Panc1 (cell line): ENCODE measurements at places on chromosomes 12 and 14. TPM values are rescaled to one million over a fixed set of nuclear protein-coding genes. Genes with fewer than 3 reads are reported as not detected.

DNA sequence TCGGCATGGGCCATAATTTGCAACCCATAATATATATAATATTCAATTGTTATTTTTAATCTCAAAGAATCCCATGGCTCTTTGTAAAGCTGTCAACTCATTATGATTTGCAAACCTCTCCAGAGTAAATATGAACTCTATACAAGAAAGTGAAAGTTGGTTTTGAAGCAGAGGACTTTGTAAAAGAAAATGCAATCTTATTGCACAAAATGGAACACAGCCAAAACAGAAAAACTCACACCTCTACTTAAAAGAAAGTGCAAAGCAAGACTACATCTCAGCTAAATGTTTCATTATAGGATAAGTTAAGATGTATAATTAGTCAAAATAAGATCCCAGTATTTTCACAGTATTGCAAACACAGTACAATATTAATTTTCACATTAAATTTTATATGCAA, 111.2 kb upstream of the FLRT2 start:
- DNase-seq = no peak

- no peak for DNase-seq
These were observed 181.6 kb downstream of the CHST11 start for GRCh38 chr12:104638218-104638850.

ARHGDIB gene
- total RNA-seq = 1.6 TPM

- DNase-seq = no peak
These were observed 674.3 kb upstream of the MDGA2 start for GRCh38 chr14:48349689-48350088.

GRCh38 chr12:54662026-54662425, 13.9 kb upstream of the DCD start:
- no peak for DNase-seq

GRCh38 chr14:86003998-86004397, 474.1 kb downstream of the FLRT2 start:
- no peak for DNase-seq

DDX55 gene
- total RNA-seq = 46.3 TPM

- DNase-seq = no peak
These were observed 2.1 kb downstream of the PLD4 start for GRCh38 chr14:104926619-104927431.

DNA sequence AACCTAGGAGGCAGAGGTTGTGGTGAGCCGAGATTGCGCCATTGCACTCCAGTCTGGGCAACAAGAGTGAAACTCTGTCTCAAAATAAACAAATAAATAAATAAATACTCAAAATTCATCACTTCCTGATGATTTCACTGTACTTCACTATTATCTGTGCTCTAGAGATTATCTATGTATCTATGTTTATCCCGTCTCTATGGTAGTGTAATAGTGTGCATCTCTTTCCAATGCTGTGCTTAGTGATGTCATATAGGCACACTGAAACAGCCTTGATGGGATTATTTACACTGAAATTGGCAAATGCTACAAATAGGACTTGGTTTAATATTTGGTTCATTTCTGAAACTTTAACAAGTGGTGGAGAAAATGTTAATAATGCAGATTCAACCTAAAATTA, 6.5 kb downstream of the CAPS2 start:
- no peak for DNase-seq

- peak; percentile 39 for DNase-seq
These were observed 37.4 kb downstream of the SUSD6 start for GRCh38 chr14:69648480-69649451.

- DNase-seq = no peak
These were observed 8.2 kb upstream of the SERPINA11 start for GRCh38 chr14:94460631-94461416.

DNA sequence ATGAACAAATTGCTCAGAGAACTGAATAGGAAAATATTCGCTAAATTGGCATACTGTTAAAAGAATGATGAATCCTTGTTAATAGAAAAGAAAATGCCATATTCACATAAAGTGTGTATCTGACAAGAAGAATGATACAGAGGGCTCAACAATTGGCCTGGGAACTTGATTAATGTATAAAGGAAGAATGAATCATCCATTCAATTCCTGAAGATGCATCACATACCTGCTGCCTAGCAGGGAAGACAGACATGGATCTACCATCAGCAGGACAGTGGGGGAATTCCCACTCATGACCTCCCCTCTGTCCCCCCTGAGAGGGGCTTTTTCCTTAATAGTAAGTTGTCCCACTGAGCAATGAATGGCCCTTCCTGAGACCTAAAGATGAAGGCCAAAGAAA, 13.5 kb downstream of the PTPN21 start:
- DNase-seq = no peak

POLE2 gene
- 17.4 TPM for total RNA-seq

TBX5 gene
- total RNA-seq = not detected

GRCh38 chr14:21436567-21437062, 19.3 kb downstream of the CHD8 start:
- DNase-seq = no peak

- no peak for DNase-seq
These were observed 1047.6 kb downstream of the AACS start for GRCh38 chr12:126112849-126113248.

PTPRQ gene
- total RNA-seq = not detected

ACOT6 gene
- not detected for total RNA-seq

GRCh38 chr12:75578546-75578945, 67.1 kb upstream of the KRR1 start:
- no peak for DNase-seq

DNA sequence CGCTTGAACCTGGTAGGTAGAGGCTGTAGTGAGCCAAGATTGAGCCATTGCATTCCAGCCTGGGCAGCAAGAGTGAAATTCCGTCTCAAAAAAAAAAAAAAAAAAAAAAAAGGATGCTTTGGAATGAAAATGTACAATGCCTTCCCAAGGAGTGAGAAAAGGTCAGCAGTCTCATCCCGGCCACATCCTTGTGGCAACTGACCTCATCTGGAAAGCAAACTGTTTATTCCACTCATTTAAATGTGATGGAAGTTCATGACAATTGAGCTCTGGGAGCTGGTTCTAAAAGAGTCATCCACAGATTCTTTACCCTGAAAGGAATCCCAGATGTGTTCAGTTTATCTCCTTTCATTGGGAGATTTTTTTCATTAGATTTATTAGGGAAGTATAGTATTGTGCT, 19.4 kb upstream of the LIMA1 start:
- DNase-seq = no peak

DNA sequence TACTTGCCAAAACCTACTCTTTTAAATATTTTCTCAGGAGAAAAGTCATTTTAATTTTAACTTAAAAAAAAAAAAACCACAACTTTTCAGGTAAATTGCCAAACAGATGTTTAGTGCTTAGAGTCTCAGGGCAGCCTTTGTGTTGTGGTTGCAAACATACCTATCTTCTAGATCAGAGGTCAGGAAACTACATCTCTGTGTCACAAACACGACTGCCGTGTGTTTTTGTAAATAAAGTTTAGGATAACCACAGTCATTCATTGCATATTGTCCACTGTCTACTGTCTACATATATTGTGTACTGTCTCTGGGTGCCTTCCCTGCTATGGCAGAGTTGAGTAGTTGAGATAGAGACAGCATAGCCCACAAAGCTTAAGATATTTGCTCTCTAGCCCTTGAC, 48.9 kb downstream of the DYRK2 start:
- DNase-seq = no peak

DNA sequence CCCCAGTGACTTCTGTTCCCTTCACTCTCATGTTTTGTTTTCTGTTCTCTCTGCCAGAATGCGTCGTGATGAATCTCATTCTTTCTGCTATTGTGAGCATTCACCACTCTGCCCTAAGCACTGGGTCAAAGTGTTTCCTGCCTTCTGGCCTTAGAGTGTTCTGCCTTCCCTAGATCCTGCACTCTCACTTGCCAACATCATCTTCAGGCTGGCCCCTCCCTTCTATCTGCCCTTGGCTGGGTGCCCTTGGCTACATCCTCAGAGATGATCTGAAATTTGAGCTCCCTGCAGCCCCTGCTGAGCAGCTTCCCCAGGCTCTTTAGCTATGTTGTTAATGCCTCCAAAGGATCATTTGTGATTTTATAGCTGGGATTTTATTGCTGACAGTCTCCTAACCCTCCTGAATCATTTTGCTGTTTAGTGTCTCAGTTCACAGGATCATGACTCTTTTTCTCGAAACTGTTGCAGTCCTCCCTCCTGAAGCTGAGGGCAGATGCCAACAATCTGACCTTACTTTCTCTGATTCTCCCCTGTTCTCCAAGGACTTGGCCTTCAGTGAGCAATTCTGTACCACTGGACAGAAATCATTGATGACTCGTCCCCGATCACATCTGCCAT, 4.5 kb downstream of the DHRS2 start:
- no peak for DNase-seq

KLRK1 gene
- total RNA-seq = 0.95 TPM

DNA sequence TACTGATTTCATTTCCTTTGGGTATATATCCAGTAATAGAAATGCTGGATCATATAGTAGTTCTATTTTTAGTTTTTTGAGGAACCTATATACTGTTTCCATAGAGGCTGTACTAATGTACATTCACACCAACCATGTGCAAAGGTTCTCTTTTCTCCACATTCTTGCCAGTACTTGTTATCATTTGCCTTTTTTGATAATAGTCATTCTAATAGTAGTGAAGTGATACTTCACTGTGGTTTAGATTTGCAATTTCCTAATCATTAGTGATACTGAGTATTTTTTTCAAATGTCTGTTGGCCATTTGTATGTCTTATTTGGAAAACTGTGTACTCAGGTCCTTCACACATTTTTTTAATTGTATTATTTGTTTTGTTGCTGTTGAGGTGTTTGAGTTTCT, 148.2 kb upstream of the NAV3 start:
- no peak for DNase-seq

CCDC59 gene
- 39.8 TPM for total RNA-seq

DNA sequence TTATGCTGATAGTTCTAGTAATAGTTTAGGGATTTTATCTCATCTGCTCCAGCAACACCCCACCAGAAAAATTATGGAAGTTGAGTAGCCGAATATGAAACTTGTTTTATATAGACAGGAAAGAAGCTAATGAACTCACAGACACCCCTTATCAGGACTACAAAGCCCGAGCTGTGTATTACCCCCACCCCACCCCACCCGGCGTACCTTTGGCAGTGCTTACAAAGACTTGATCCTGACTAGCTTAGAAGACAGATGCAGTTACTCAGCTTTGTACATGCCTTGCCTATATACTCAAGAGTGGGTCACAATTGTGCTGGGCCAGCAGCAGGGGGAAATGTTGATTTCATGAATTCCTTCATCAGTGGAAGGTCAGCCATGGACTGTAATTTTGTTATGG, 22.4 kb downstream of the PROX2 start:
- no peak for DNase-seq

DNA sequence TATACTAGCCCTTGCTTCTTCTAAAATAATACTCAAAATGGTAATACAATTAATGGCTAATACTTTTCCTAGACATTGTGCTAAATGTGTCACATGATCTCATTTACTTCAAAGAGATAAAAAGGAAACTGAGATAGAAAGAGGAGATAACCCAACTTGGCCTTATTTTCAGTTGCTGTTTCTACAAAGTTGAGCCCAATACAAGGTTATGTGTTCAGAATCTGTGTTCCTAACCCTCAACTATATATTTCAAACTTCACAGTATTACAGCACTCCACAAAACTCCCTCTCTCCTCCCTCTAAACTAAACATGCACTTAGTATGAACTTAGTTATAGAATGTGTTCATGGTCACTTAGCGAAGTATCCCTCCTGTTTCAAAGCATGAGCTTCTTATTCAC, 277.9 kb downstream of the CCER1 start:
- DNase-seq = no peak

DNA sequence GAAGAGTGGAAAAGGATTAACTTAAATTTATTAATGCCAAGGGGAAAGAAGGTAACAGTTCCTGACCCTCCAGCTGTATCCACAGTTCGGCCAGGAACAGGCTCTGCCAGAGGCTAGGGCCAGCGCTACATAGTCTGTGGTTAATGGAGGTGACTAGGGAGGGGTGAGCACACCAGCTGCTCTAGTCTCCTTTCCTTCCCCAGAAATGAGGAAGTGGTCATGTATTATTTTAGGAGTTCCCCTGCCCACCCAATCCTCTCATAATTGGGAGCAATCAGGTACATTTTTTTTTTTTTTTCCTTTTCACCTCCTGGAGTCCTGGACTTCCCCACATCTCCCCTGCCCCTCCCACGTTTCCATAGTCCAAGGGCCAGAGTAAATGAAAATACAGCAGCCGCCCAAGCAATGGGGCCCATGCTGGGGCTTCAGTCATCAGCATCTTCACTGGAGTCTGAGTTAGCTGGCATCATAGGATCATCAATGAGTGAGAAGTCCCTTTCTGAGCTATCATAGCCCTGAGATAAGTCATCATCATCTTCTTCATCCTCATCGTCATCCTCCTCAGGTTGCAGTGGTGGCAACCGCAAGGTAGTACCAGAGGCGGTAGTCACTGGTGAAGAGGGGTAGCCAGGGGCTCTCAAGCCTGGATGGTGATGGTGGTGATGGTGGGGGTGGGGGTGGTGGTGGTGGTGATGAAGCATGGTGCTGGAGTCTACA, 1.5 kb upstream of the SUPT16H start:
- no peak for DNase-seq

GRCh38 chr14:72849222-72849621, 44.7 kb downstream of the DPF3 start:
- DNase-seq = no peak

GRCh38 chr14:61406198-61406597, 84.8 kb downstream of the PRKCH start:
- DNase-seq = no peak

- no peak for DNase-seq
These were observed 674 bp downstream of the VDR start for GRCh38 chr12:47903927-47904712.

GRCh38 chr12:118581371-118581770, 205.0 kb downstream of the SUDS3 start:
- DNase-seq = no peak

- DNase-seq = no peak
These were observed 145.7 kb downstream of the SAMD4A start for GRCh38 chr14:54712465-54713200.
